ENCODE measurements at places on chromosomes 2 and 18.

- DNase-seq = no peak
These were observed 137.1 kb downstream of the ARHGAP28 start for GRCh38 chr18:6866552-6867085.

- no peak for DNase-seq
These were observed 438 bp upstream of the MAB21L4 start for GRCh38 chr2:240896394-240896793.

- no peak for DNase-seq
These were observed 60.8 kb upstream of the PGAP1 start for GRCh38 chr2:196987298-196987648.

GRCh38 chr2:158378926-158379325 is 77.6 kb downstream of the CCDC148 start:
- no peak for DNase-seq

- no peak for DNase-seq
These were observed 162.0 kb upstream of the MC4R start for GRCh38 chr18:60534538-60534937.

- no peak for DNase-seq
These were observed 86.2 kb upstream of the GLS start for GRCh38 chr2:190794377-190794776.

- no peak for DNase-seq
These were observed 15.4 kb downstream of the METTL4 start for GRCh38 chr18:2555895-2556294.

- DNase-seq = peak; percentile 61
These were observed 3.7 kb upstream of the SIX3 start for GRCh38 chr2:44937688-44938240.

DNA sequence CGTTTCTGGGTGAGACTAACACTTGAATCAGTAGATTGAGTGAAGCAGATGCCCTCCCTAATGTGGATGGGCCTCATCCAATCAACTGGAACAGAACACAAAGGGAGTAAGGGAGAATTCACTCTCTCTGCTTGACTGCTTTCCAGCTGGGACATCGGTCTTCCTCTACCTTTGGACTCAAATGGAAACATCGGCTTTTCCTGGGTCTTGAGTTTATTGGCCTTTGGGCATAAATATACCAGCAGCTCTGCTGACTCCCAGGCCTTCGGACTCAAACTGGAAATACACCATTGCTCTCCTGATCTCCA is 311.6 kb downstream of the STK39 start:
- DNase-seq = no peak

GRCh38 chr2:88932686-88933085 is 241.2 kb downstream of the RPIA start:
- no peak for DNase-seq

- DNase-seq = no peak
These were observed 68.0 kb downstream of the SERPINB8 start for GRCh38 chr18:64037812-64038414.

GRCh38 chr2:175648577-175649063 is 353.4 kb downstream of the LNPK start:
- no peak for DNase-seq

- no peak for DNase-seq
These were observed 137.3 kb upstream of the HNRNPA3 start for GRCh38 chr2:177075254-177075653.

Measured in DMS153 (cell line).